Activated naive CD8-positive, alpha-beta T cell treated with anti-CD3 and anti-CD28 coated beads for 36 hours (primary cell): ENCODE measurements at places on chromosomes 3 and 15. TPM values are rescaled to one million over a fixed set of nuclear protein-coding genes. Genes with fewer than 3 reads are reported as not detected.

The ZDHHC23 gene
- 2.6 TPM for total RNA-seq

DNA sequence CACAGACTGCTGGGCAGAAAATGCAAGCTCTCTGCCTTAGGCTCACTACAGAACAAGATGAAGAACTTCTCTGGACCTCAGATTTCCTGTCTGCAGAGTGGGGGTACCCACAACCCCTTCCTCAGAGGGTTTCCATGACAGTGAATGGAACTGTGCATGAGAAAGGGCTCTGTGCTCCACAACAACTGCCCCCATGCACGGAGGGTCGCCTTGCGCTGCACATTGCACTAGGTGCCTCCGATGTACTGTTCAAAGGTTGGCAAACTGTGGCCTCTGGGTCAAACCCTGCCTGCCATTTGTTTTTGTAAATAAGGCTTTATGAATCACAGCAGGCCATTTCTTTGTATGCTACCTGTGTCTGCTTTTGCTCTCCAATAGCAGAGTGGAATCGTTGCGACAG lies 172.0 kb downstream of the RAB11A start:
- no peak for DNase-seq

DNA sequence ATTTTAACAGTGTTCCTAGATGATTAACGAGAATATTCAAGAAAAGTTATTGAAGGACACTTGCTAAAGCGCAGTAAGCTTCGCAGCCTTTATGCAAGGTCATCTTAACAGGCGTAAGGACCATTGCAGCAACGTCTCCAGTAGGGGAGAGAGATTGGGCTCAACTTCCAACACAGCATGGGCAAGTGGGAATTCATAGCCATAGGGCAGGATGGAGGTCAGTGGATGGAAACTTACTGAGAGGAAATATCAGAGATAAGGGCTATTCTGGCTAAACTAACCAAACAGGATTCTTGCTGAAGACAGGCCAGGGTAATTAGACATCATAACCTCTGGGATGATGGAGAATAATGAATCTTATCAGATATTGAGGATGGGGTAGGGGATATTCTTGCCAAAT lies 82.8 kb downstream of the DHX36 start:
- no peak for DNase-seq

DNA sequence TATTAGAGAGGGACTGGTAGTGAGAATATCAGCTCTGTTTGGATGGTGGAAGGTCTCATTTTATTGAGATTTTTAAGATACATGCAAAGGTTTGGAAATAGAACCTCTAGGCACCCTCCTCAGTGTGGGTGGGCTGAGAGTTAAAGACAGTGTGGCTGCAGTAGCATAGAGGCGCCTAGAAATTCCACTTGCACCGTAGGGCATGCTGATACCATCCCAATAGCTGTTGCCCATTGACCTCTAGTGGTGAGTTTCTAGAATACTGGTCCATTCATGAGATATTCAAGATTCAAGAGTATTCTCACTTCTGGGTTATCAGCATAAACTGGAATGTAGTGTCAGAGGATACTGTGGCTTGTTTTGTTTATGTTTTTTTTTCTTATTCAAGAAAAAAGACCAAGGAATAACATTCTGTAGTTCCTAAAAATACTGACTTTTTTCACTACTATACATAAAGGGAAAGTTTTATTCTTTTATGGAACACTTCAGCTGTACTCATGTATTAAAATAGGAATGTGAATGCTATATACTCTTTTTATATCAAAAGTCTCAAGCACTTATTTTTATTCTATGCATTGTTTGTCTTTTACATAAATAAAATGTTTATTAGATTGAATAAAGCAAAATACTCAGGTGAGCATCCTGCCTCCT lies 87.2 kb downstream of the TGFBR2 start:
- peak; percentile 31 for DNase-seq

- no peak for DNase-seq
Measured at GRCh38 chr3:35028157-35028556, 611.2 kb upstream of the ARPP21 start.

DNA sequence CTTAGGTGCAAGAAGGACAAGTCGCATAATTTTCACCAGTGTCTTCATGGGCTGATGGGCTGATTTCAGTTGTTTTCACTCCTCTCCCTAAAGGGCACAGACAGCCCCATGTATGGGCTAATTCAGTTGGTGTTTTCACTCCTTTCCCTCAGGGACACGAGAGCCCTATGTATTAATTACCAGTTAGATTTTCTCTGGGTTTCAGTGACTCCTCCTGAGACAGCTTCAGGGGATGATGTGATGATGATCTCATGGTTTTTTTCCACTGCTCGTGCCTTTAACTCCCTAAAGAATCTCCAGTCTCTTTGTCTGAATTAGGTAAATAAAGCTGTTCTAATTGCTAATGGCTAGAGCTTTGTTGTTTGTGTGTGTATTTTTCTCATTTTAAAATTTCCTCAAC lies 9.9 kb downstream of the RAMAC start:
- DNase-seq, result no peak

GRCh38 chr3:98921957-98922356 lies 20.5 kb upstream of the DCBLD2 start:
- DNase-seq, result no peak

GRCh38 chr15:64461721-64462162 lies 1.4 kb downstream of the ZNF609 start:
- peak; percentile 30 for DNase-seq

The GPR171 gene
- total RNA-seq, result 131 TPM

The ADGRG7 gene
- total RNA-seq, result not detected

The TMCO5A gene
- not detected for total RNA-seq

The JMJD7 gene
- total RNA-seq, result 9.4 TPM

- peak; percentile 76 for DNase-seq
Measured at GRCh38 chr15:45200799-45201556, 13.2 kb upstream of the SHF start.
